ENCODE measurements at places on chromosomes 1 and 21. TPM values are rescaled to one million over a fixed set of nuclear protein-coding genes. Genes with fewer than 3 reads are reported as not detected.

DNA sequence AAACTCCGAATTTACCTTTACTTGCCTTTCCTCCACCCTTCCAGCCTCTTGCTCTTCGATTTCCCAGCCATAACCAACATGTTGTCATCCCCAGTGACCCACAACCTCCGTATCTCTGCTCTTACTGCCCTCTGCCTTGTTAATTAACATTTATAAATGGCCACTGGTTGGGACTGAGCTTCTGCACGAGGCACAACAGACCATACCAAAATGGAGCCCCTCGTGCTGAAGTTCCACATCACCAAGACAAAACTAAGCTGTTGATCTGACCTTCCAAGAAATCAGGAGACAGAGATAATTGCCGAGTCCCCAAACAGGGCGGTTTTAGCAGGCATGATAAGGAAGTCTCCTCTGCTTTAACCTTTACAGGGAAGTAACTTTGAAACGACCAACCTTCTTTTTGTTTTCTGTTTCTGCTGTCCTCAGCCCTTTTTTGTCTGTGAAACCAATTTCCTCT is 71.9 kb downstream of the NMNAT2 start:
- no peaks in the 10 kb centered on the region for H3K4me1 ChIP-seq
- H3K4me3 ChIP-seq: no peak overlapping the region
- H3K27ac ChIP-seq: no peak overlapping the region
- no peaks in the 10 kb centered on the region for H3K36me3 ChIP-seq

DNA sequence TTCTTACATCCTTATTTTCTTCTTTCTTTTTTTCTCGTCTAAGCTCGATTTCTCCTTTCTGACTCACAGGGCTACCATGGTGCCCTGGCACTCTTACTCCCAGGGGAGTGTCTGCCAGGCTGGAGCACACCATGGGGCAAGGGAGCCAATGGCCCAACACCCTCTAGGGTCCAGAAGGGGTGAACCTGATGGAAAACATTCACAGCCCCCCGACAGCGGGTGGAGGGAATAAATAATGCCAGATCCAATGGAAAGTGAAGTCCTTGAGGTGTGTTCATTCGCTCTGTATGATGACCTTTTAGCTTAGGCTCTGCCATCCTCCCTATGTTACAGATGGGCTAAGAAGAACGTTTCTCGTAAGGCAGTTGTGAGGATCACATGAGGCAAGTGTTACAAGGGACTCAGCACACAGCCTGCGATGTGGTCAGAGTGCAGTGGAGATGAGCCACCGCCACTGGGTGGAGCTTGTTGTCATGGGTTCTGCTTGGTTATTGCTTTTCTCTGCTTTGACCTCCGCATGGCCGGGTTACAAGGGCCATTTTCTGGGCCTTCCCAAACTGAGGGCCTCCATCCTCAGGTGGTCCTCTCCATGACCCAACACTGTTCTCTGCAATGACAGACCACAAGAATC is 3.5 kb upstream of the FCMR start:
- H3K4me1 ChIP-seq: no peaks in the 10 kb centered on the region
- H3K4me3 ChIP-seq: no peak overlapping the region
- H3K27me3 ChIP-seq: no peaks in the 10 kb centered on the region
- no peak overlapping the region for H3K27ac ChIP-seq

DNA sequence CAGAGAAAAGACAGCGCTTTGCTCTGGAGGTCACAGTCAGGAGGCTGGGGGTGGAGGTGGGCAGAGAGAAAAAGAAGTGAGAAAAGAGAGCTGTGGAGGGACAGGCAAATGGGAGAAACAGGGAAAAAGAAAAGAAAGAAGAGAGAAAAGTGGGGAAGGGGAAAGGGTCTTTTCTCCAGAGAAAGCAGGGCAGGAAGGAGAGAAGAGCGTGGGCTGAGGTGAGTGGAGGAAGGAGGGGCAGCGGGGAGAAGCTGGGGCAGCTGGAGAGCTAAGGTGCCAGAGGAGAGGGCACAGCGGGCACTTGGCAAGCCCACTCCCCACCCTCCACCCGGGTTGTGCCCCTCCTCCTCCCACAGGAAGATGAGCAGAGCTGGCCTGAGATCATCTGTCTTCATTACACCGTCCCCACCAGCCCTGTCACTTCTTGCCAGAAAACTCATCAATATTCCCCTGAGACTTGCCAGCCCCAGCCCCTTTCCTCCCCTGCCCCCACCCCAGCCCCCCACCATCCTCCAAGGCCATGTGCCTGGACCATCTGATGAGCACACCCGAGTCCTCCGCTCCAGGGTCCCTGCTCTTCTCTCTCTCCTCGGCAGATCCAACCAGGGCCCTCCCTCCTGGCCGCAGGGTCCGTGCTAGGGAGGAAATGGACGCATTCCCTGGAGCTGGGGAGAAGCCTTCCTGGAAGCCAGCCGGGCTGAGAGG is 17.0 kb upstream of the BLACAT1 start:
- H3K36me3 ChIP-seq: peaks cover 3% of the 10 kb centered on the region
- DNase-seq: no peak
- peaks cover 16% of the 10 kb centered on the region for H3K4me1 ChIP-seq
- no peak overlapping the region for H3K4me3 ChIP-seq
- H3K27ac ChIP-seq: no peak overlapping the region

DNA sequence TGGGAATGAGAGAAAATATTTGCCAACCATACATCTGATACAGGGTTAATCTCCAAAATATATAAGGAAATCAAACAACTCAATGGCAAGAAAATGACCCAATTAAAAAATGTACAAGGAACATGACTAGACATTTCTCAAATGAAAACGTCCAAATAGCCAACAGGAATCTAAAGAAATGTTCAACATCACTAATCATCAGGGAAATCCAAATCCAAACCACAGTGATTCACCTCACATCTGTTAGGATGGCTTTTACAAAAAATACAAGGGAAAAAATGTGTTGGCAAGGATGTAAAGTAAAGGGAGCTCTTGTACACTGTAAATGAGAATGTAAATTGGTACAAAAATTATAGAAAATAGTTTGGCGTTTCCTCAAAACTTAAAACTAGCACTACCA is 54.7 kb upstream of the ZRANB2 start:
- H3K36me3 ChIP-seq: no peaks in the 10 kb centered on the region
- DNase-seq: no peak
- no peaks in the 10 kb centered on the region for H3K4me1 ChIP-seq
- H3K27ac ChIP-seq: no peak overlapping the region
- no peaks in the 10 kb centered on the region for H3K27me3 ChIP-seq
- no peak overlapping the region for H3K4me3 ChIP-seq

The OR6K3 gene
- not detected for total RNA-seq

DNA sequence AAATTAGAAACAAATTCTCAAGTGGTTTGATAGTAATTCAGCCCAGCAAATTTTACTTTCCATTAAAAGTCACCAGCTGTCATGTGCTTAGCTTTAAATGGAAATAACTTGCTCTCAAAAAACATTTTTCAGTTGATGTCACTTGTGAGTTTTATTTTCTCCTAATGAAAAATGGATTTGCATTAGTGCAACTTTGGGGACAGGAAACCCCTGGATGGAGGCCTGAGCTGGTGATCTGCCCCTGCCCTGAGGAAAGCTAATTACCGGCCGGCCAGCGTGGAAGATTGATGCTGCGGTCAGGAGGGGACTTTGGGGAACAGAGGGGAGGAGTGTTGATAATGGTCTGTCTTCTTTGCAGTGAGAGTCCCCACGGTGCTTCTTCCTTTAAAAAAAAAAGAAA is 66.8 kb upstream of the ANGPTL1 start:
- no peak overlapping the region for H3K27ac ChIP-seq
- peaks cover 9% of the 10 kb centered on the region for H3K27me3 ChIP-seq
- no peak for DNase-seq
- no peak overlapping the region for H3K4me3 ChIP-seq
- no peaks in the 10 kb centered on the region for H3K4me1 ChIP-seq
- no peaks in the 10 kb centered on the region for H3K36me3 ChIP-seq

- H3K27me3 ChIP-seq: no peaks in the 10 kb centered on the region
- DNase-seq: peak; percentile 54
- H3K27ac ChIP-seq: peak overlapping the region; percentile 72
- H3K36me3 ChIP-seq: peaks cover 27% of the 10 kb centered on the region
- H3K4me1 ChIP-seq: peaks cover 21% of the 10 kb centered on the region
Measured at GRCh38 chr1:11790880-11791715, 14.7 kb downstream of the MTHFR start.

The FAM72D gene
- total RNA-seq: 8.2 TPM

DNA sequence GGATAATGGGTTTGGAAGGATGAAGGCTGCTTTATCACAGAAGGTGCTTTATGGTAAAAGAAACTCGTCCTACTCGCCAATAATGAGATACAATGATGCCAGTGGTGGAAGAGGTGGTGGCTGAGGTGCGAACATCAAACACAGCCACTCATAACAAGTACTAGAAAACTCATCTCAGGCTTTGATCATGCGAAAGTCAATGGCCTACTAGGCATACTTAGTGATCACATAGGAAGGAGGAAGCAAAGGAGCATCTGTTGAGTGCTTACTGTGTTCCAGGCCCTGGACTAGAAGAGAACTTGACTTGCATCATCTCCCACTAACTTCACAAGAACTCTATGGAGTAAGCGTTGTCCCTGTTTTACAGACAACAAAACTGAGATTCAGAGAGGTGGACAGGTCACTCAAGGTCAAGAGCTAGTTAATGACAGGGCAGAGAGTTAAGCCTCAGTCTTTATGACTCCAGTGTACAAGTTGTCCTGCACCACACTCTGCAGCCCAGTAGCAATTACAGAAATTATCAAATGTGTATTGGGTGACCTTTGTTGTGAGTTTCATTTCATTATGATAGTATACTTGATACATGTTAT is 33.6 kb downstream of the RUNX1 start:
- H3K27ac ChIP-seq: no peak overlapping the region
- no peak overlapping the region for H3K4me3 ChIP-seq
- no peaks in the 10 kb centered on the region for H3K36me3 ChIP-seq

DNA sequence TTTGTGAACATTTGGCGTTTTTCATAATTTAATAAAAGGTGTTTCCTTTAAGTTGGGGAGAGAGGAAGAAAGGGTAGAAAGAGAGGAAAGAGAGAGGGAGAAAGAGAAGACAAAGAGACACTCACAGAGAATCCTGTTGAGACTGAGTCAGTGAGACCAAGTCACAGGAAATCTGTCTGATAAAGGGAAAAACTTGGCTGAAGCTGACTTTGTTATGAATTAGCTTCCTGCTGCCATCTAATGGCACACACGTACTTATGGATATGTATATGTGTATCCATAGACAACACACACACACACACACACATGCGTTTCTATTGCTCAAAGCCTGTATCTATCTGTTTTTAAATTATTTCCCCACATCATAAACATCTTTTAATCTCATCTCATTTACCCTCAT is 42.5 kb upstream of the DISC1 start:
- no peaks in the 10 kb centered on the region for H3K4me1 ChIP-seq
- no peaks in the 10 kb centered on the region for H3K36me3 ChIP-seq
- H3K4me3 ChIP-seq: no peak overlapping the region
- DNase-seq: peak; percentile 18

The FCRL5 gene
- total RNA-seq: not detected

DNA sequence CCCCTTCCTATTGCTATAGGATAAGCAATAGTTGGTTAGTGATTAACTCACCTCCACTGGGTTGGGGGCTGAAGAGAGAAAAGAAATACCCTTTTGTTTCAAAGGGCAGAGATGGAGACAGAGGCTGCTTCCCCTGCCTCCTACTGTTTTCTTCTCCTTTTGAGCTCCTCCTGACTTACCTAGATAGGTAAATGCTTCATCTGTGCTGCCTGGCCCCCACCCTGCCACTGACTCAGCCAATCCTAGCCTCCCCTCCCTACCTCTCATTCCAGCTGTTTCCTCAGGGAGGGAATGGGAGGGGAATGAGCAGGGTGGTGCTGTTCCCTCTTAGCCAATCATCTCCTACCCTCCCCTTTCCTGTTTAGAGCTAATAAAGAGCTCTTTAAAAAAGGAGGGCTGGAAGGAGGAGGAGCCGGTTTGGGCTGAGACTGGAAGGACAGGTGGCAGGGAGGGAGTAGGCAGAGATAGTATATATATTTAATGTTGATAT is at the start of gene C1orf116:
Gene C1orf116, minus strand, starts transcription at position 229 of the 490 bp plus-strand sequence. CDS start 5,158 bp downstream, outside the sequence.
- H3K27ac ChIP-seq: peak within 1 kb of the TSS; percentile 98
- peaks cover 61% of the 10 kb centered on the region for H3K36me3 ChIP-seq
- H3K4me3 ChIP-seq: peak within 1 kb of the TSS; percentile 92

- no peak overlapping the region for H3K4me3 ChIP-seq
- H3K27me3 ChIP-seq: peaks cover 36% of the 10 kb centered on the region
- H3K4me1 ChIP-seq: peaks cover 27% of the 10 kb centered on the region
- no peak overlapping the region for H3K27ac ChIP-seq
- no peaks in the 10 kb centered on the region for H3K36me3 ChIP-seq
- DNase-seq: no peak
Measured at GRCh38 chr1:41363591-41364320, 2.5 kb downstream of the FOXO6 start.

DNA sequence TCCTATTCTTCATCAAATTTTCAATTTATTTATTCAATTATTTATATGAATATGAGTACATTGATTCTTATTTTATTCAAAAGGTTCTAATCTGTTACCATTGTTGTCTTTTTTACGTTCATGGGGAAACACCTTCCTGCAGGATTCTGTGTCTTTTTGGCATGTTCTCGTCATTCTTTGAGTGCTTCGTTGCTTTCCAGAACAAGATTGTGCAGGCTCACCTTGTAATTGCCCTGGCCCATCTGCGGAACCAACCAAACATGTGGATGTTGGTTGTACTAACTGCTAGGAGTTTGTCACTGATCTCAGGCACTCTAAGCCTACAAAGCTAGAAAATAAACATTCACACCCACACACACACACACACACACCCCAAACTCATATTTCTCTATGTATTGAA is 182.1 kb downstream of the TTLL7 start:
- no peaks in the 10 kb centered on the region for H3K36me3 ChIP-seq
- no peak overlapping the region for H3K4me3 ChIP-seq
- no peak for DNase-seq

DNA sequence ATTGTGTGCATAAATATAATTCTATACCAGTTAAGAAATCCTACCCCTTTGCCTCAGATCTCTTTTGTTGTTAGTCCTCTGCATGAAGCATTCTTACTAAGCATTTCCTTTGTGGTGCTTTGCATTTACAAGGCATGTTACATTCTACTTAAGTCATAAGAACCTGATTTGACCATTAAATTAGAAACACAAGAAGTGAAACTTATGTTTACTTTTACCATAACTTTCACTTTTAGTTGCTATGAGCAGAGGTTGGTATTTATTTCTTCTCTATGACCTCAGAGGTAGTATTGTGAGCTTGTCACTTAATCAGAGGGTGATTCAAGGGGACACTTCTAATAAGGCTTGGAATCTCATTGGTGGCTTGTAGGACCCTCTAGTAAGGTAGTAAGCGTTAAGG is 9.0 kb downstream of the FAM20B start:
- no peak for DNase-seq
- H3K4me1 ChIP-seq: peaks cover 55% of the 10 kb centered on the region
- no peak overlapping the region for H3K4me3 ChIP-seq
- H3K27ac ChIP-seq: no peak overlapping the region
- no peaks in the 10 kb centered on the region for H3K36me3 ChIP-seq

- H3K4me3 ChIP-seq: peak overlapping the region; percentile 47
- H3K27me3 ChIP-seq: no peaks in the 10 kb centered on the region
- DNase-seq: no peak
- no peak overlapping the region for H3K27ac ChIP-seq
- peaks cover 24% of the 10 kb centered on the region for H3K36me3 ChIP-seq
- peaks cover 28% of the 10 kb centered on the region for H3K4me1 ChIP-seq
Measured at GRCh38 chr21:44087426-44088400, 19.5 kb upstream of the PWP2 start.

- peaks cover 90% of the 10 kb centered on the region for H3K4me1 ChIP-seq
- H3K4me3 ChIP-seq: no peak overlapping the region
- no peaks in the 10 kb centered on the region for H3K27me3 ChIP-seq
Measured at GRCh38 chr1:183040547-183040971, 17.3 kb downstream of the LAMC1 start.

The TRIM17 gene
- 2.3 TPM for total RNA-seq

Data from Calu3 (cell line).